ENCODE measurements at places on chromosomes 12 and 14.

DNA sequence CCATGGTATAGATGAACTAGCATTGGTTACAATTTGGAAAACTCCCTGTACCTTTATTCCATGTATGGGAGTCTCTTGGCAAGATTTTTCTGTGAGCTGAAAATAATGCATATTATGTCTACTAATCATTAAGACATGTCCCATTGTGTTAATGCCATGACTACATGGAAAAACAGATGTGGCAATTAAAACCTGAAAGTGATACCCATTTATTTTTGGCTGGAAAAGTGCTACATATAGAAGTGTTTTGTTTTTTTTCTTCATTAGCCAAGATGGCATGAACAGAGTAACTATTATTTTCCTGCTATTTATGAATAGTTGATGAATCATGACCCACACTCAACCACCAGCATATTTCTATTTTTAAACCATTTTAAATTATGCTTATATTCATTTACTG, 58.2 kb downstream of the ALG10B start:
- no peak for DNase-seq

- no peak for DNase-seq
Observed at GRCh38 chr12:100935929-100936328, 141.4 kb downstream of the ANO4 start.

DNA sequence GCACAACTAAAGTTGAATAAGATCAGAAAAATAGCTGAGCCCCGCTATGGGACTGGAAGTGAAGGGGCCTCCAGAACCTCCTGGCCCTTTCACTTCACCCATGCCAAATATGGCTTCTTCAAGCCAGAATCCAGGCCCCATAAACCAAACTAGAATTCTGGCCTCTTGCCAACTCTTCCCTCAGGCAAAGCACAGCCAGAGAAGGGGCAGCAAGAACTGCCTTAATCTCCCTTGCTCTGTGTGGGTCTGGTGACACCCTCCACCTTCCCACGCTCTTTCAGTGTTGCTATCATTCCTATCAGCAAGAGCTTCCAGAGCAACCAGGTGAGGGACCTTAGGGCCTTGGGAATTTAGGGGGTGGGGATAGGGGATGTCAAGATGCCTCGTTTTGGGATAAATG, 3.1 kb upstream of the PNMA1 start:
- no peak for DNase-seq

- no peak for DNase-seq
Observed at GRCh38 chr12:66776974-66777373, 98.1 kb upstream of the GRIP1 start.

DNA sequence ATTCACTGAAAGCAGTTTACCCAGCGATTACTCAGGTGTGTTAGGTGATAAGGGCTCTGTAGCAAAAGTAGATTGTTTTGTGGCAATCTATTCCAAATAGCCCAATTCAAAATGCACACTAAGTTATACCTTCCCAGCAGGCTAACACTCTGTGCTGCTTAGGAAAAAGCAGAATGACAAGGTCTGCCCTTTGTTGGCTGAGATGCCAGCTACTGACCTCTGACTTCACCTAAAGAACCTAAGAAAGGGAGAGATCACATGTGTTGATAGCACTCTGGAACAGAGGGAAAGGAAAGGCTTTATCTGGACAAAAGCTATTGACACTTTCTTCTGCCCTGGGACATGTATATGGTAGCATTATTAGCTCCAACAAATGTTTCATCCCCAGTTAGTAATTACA, 402.3 kb downstream of the EGLN3 start:
- DNase-seq = no peak

DNA sequence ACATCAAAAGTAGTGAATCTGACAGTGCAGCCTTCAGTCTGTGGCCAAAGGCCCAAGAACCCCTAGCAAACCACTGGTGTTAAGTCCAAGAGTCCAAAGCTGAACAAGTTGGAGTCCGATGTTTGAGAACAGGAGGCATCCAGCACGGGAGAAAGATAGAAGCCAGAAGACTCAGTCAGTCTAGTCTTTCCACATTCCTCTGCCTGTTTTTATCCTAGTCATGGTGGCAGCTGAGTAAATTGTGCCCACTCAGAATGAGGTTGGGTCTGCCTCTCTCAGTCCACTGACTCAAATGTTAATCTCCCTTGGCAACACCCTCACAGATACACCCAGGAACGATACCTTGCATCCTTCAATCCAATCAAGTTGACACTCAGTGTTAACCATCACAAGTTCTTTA, 1255.4 kb downstream of the LRFN5 start:
- no peak for DNase-seq

- no peak for DNase-seq
Observed at GRCh38 chr14:93114713-93115068, 1.0 kb downstream of the ITPK1 start.

DNA sequence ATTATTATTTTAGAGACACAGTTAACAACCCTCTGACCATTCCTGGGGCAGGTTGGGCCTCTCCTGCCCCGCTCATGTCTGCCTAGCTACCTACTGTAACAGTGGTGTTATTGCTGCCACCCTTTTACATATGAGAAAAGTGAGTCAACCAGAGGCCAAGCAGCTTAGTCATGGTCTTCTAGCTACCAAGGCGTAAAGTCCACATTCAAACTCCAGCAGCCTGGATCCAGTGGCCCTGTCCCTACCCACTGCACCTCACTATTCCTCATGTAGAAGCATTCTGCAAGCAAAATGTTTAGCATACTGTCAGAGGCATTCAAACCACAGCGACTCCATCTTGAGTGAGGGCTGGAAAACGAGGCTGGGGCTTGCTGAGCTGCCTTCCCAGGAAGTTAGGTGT, 95.8 kb downstream of the SLC15A4 start:
- no peak for DNase-seq

DNA sequence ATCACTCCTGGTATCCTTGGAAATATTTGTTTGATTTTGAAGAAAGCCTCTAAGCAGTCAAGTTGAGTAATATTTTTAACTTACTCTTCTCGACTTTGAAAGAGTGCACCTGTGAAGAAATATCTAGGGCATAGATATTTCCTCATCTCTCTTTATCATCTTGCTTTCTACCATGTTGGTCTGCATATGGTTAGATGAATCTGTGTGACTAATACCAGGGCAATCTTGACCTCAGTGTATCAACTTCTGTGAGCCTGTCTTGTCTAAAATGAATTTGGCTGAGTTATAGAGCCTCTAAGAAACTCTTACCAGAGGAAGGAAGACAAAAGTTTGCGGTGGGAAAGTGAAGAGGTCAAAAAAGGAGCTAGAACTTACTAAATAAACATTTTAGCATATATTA, 68.4 kb downstream of the SYT1 start:
- no peak for DNase-seq

- no peak for DNase-seq
Observed at GRCh38 chr12:26868447-26869103, 35.6 kb upstream of the ITPR2 start.

- no peak for DNase-seq
Observed at GRCh38 chr12:51749986-51750317, 98.6 kb downstream of the FIGNL2 start.

GRCh38 chr14:93219103-93219726, 12.2 kb downstream of the UBR7 start:
- no peak for DNase-seq

- no peak for DNase-seq
Observed at GRCh38 chr14:24798911-24799462, 165.0 kb upstream of the GZMB start.

GRCh38 chr12:127885954-127886750, 380.8 kb upstream of the TMEM132C start:
- no peak for DNase-seq

GRCh38 chr14:59117754-59118528, 70.5 kb upstream of the DAAM1 start:
- DNase-seq = no peak

- no peak for DNase-seq
Observed at GRCh38 chr12:27095346-27095745, 13.0 kb upstream of the C12orf71 start.

GRCh38 chr12:19482551-19483109, 43.3 kb downstream of the AEBP2 start:
- DNase-seq = no peak

DNA sequence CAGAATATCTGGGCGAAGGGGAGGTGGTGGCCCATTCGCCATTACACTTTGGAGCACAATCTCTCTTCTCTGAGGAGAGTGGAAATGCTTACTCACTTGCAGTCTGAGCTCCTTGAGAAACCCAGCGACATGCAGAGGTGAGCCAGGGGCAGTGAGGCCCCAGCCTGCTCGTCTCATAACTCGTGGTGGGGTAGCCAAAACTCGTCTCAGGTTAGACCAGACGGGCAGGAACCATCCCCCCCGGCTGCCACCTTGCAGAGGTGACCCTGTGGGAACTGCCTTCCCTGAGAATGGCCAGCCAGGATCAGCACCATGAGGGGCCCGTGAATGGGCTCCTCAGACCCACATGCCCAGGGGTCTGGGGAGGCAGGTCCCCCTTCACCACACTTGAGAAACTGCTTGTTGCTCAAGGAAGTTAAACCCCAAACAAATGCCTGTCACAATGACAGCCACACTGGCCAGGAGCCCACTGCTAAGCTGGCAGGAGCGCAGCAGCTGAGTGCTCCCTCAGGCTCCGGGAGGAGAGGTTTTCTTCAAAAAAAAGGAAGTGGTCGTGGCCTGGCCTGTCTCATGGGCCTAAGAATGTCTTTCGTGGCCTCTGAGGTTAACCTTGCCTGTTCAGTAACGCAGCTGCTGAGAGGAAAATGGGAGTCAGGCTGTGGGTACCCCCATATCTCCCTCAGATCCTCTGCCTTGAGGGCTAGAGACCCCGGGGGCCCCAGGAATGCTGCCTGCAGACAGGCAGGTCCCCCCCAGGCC, 9.2 kb upstream of the ALDH2 start:
- DNase-seq = no peak

GRCh38 chr14:56002876-56003625, 115.2 kb upstream of the PELI2 start:
- no peak for DNase-seq

DNA sequence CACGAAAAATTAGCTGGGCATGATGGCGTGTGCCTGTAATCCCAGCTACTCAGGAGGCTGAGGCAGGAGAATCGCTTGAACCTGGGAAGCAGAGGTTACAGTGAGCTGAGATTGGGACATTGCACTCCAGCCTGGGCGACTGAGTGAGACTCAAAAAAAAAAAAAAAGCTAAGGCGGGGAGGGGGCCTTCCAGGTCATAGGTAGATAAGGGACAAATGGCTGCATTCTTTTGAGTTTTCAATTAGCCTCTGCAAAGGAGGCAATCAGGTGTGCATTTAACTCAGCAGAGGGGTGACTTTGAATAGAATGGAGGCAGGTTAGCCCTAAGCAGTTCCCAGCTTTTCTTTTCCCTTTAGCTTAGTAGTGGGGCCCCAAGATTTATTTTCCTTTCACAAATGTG, 743 bp upstream of the AACS start:
- no peak for DNase-seq

DNA sequence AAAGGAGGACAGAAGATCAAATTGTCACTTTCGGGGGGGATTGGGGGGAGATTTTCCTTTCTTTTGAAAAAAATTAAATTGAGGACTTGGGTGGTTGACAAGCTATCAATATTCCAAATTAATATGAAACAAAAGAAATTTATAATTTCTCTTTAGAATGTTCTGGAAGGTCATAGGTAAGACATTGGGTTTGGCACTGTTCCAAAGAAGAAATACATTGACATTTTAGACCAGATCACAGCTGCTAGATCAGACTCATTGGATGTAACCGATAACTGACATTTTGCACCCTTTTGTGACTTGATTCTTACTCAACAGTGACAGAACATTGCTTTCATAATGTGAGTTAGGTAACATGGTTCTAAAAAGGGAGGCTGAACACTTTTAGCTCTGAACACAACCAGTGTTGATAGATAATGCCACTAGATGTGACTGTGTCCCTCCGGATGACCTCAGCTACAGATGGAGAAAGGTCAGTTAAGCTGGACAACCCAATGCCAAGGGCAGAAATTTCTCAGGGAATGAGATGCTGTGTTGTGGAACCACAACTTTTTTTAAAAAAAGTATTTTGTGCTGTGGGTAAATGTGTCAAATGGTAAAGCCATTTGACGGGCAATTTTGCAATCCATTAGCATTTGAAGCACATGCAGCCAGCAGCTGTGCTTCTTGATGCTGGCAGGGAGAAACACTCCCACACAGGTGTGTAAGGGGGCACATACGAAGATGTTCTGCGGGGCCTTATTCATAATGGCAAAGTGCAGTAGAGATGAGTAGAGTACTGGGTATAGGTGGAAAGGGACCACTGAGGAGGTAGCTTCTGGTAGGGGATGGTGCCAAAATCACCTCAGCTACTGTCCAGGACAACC, 62.9 kb downstream of the RFX4 start:
- DNase-seq = no peak

DNA sequence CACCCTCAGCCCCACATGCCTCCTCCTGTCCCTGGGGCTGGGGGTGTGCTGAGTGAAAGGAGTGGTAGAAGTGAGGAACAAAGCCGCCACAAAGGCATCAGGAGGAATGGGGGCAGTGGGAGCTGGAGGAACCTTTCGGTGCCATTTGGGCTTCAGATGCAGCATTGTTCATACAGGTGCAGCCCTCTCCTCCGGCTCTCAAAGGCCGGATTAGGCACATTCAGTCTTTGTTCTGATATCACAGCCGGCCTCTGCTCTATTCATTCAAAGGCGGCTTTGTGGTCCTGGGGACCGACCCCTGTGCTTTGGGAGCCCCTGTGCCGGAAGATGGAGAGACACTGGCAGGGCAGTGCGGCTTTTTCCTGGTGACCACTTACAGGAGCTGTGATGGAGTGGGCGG, 53.2 kb downstream of the SMOC1 start:
- no peak for DNase-seq

GRCh38 chr12:108236366-108236765, 102.7 kb downstream of the CMKLR1 start:
- no peak for DNase-seq

DNA sequence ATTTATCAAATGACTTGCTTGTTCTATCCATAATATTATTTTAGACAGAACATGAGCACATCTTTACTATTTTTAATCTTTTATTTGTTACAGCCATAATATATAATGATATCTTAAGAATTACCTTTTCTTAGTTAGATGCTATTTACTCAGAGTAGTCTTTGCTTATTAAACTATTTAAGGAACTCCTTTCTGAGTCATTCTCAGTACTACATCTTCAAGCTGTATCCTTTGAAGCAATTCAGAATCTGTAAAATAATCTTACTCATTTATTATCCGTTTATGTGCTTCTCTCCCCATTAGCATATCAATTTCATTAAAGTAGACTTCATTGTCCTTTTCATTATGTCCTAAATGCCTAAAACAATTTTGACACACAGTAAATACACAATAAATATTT, 240.4 kb upstream of the FAR2 start:
- no peak for DNase-seq

DNA sequence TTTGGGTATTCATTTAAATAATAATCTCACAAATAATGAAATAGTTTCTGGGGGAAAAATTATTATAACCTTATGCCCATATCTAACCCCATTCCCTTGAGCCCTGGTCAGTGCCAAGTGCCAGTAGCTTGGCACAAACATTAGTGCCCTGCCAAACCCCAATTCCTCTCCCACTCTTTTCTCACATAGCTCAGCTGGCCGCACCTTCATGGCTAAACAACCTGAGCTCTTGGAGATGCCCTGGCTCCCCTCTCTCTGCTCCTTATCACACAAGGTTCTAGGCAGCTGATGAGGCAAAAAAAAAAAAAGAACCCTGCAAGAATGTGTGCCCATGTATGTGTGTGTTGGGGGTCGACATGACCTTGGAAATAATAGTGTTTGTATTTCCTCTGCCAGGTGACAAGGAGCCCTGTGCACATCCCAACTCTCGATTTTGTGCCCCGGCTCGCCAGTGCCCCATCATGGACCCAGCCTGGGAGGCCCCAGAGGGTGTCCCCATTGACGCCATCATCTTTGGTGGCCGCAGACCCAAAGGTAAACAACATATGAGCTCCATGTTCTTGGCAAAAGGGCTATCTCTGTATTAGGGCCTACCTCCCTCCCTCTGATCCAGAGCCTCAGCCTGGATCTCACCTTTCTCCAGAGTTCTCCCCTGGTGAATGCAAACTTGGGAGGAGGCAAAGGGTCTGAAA, 8.4 kb downstream of the PCK2 start:
- DNase-seq = no peak

All from activated CD4-positive, CD25-positive, alpha-beta regulatory T cell (primary cell).